ENCODE measurements at places on chromosomes 1 and 21. TPM values are rescaled to one million over a fixed set of nuclear protein-coding genes. Genes with fewer than 3 reads are reported as not detected.
A peak's percentile ranks its signal among the peaks of the same experiment; 100 is the strongest.

- H3K4me3 ChIP-seq = no peak overlapping the region
- H3K36me3 ChIP-seq = peaks cover 36% of the 10 kb centered on the region
- H3K4me1 ChIP-seq = peaks cover 8% of the 10 kb centered on the region
- H3K27me3 ChIP-seq = no peaks in the 10 kb centered on the region
- no peak overlapping the region for H3K27ac ChIP-seq
These were observed 27.7 kb downstream of the DESI2 start for GRCh38 chr1:244680667-244681066.

DNA sequence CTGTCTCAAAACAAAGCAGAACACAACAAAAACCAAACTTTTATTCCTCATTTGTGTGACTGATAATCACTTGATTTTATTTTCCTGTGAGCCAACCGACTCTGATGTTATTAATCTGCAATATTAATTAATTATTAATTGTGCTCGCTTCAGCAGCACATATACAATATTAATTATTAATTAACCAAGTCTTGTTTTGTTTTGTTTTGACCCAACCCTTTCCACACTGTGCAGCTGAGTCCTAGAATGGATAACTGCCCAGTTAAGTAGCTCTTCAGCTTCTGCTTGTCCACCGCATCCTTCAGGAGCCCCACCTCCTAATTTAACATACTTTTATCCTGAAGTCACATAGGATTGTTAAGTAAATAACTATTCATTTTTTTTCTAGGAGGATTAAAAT, 47.4 kb upstream of the EXO1 start:
- no peaks in the 10 kb centered on the region for H3K36me3 ChIP-seq
- no peak overlapping the region for H3K27ac ChIP-seq
- no peak overlapping the region for H3K4me3 ChIP-seq
- DNase-seq = no peak

GRCh38 chr1:84012018-84012417, 13.1 kb upstream of the TTLL7 start:
- H3K4me1 ChIP-seq = no peaks in the 10 kb centered on the region
- H3K27ac ChIP-seq = no peak overlapping the region
- no peak overlapping the region for H3K4me3 ChIP-seq
- DNase-seq = no peak
- H3K27me3 ChIP-seq = peaks cover 6% of the 10 kb centered on the region

DNA sequence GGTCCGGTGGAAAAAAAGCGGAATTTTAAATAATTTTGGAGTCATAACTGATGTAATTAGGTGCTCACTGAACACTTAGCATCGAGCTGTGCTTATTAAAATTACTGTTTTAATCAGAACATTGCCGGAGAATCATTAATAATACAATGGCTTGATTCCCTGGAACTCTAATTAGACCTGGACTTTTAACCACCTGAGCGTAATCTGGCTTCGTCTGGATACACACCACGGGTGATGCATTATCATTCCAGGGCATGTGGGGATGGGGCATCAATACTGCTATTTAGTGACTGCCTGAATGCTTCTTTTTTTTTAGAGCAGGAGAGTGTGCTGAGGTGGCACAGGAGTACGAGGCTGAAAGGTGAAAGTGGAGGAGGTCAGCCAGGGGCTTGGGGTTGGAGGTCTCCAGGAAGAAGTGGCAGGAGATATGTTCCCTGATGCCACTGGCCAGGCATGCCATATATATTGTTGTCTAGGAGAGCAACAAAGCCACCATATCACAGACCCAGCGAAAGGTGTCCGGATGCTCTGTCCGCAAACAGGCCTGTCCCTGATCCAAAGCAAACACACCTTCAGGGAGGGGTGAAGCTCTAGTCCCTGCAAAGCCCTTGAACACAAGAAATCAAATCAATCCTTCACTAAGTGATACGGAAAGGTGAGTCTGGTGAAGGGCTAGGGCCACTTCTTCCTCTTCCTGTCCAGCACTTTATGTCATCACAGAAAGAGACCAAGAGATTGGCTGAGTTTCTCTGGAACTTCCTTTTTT, 125.2 kb downstream of the PLXNA2 start:
- no peak for DNase-seq
- H3K36me3 ChIP-seq = no peaks in the 10 kb centered on the region
- H3K27ac ChIP-seq = no peak overlapping the region
- no peaks in the 10 kb centered on the region for H3K4me1 ChIP-seq
- H3K4me3 ChIP-seq = no peak overlapping the region

DNA sequence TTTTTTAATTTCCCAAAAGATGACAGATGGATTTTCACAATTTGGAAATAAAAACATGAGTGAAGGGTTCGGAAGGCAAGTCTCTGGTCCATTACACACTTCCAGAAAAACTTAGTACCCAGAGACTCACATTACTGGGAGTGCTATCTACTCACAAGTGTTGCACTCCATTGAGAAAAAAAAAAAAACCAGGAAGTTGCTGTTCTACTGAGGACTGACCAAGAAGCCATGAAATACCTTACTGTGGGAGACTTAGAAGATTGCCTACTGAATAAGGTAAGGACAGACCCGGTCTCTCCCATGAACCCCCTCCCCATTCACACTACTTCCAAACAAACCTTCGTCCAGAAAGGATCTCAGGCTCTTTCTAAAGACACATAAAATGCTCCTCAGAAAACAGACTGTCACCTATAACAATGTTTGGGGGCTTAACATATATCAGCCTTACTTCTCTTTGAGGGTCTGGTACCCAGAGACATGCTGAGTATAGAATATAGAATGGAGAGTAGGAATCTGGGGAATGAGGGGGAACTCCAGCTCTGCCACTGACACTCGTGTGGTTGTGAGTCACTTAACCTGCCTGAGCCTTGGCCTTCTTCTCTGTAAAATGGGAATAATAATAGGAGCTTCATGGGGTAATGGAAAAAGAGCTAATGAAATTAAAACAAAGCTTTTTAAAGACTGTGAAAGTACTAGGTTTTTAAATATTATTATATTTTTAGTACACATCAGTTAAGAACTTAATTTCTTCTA, 1.4 kb downstream of the MAB21L3 start:
- no peaks in the 10 kb centered on the region for H3K36me3 ChIP-seq
- peaks cover 15% of the 10 kb centered on the region for H3K27me3 ChIP-seq
- H3K27ac ChIP-seq = no peak overlapping the region
- no peak overlapping the region for H3K4me3 ChIP-seq

GRCh38 chr1:24765308-24765988, 20.2 kb downstream of the CLIC4 start:
- peaks cover 2% of the 10 kb centered on the region for H3K27me3 ChIP-seq
- no peak overlapping the region for H3K4me3 ChIP-seq
- peaks cover 7% of the 10 kb centered on the region for H3K4me1 ChIP-seq
- no peak for DNase-seq

DNA sequence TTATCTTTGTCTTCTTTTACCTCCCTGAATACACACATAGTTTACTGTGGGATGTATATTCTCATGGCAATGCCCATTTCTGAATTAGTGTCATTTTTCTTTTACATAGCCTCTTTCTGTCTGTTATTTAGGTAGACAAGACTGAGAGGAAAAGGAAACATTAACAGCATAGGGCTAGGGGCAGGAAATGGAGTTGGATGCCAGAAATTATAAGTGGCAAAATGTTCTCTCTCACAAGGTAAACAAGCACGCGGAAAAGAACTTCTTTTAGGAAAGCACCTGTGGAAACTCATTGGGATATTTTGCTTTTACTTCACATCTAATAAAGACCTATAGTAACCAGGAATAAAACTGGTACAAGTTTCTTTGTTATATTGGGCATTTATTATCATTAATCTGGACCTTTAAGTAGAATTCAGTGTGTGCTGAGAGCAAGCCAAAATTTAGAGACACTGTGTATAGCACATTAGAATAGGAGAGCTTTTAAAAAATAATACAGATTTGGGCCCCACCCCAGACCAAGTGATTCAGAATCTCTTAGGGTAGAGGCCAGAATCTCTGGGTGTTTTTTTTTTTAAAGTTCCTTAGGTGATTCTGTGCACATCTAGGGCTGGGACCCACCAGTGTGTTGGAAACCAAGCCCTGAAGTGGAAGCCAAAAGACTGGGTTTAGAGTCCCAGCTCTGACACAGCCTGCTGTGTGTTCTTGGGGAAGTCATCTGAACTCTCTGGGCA, 32.7 kb downstream of the S100A10 start:
- H3K27me3 ChIP-seq = peaks cover 9% of the 10 kb centered on the region
- no peaks in the 10 kb centered on the region for H3K36me3 ChIP-seq
- H3K4me1 ChIP-seq = peaks cover 5% of the 10 kb centered on the region
- no peak overlapping the region for H3K27ac ChIP-seq
- no peak overlapping the region for H3K4me3 ChIP-seq

- no peak overlapping the region for H3K4me3 ChIP-seq
- H3K27ac ChIP-seq = no peak overlapping the region
- no peak for DNase-seq
- H3K36me3 ChIP-seq = no peaks in the 10 kb centered on the region
- H3K27me3 ChIP-seq = peaks cover 10% of the 10 kb centered on the region
These were observed 24.1 kb downstream of the COL16A1 start for GRCh38 chr1:31679676-31680230.

GRCh38 chr21:36422279-36423098, 37.3 kb downstream of the CHAF1B start:
- H3K4me1 ChIP-seq = peaks cover 10% of the 10 kb centered on the region
- DNase-seq = peak; percentile 52
- no peaks in the 10 kb centered on the region for H3K27me3 ChIP-seq
- H3K4me3 ChIP-seq = no peak overlapping the region
- H3K36me3 ChIP-seq = peaks cover 14% of the 10 kb centered on the region
- H3K27ac ChIP-seq = no peak overlapping the region

DNA sequence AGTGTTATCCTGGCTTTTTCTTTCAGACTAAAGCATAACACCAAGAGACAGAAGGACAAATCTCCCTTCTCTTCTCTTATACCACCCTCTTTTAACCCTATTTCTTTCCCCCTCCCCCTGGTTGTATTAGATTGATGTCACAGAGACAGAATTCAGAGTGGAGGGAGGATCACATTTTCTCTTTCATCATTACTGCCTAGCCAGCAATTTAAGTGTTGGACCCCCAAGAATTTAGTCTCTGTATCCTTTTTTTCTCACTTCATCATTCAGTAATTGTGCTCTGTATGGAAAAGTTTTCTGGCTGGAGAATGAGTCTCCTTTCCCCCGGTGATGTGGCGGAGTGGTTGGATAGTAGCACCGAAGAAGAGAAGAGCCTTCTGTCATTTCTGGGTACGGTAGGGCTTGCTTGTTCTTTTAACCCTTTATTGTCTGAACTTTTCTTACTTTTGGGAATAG, 124.8 kb downstream of the CLEC20A start:
- H3K4me3 ChIP-seq = no peak overlapping the region
- no peaks in the 10 kb centered on the region for H3K36me3 ChIP-seq
- no peak overlapping the region for H3K27ac ChIP-seq
- peaks cover 2% of the 10 kb centered on the region for H3K27me3 ChIP-seq
- H3K4me1 ChIP-seq = no peaks in the 10 kb centered on the region

DNA sequence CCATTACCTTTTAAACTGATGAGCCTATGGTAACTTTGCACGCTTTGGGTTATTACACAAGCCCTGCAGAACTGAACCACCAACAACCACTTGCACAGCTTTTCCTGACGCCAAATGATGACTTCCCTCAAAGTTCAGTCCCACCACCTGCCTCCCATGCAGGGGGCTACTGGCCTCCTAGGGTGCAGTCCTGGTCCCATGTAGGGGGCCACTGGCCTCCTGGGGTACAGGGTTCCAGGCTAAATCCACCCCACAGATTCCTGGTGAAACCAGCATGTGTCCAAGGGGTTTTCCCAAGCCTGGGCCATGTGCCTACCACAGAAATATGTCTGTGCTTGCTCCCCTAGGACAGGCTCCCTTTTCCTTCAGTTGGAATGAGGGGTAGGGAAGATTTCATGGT, 73.4 kb upstream of the ZNF678 start:
- no peaks in the 10 kb centered on the region for H3K27me3 ChIP-seq

The CLCA1 gene
- not detected for total RNA-seq

The ADCY10 gene
- total RNA-seq = not detected

The FMO5 gene
- total RNA-seq = 0.31 TPM

The MYOG gene
- not detected for total RNA-seq

The CRB1 gene
- 0.08 TPM for total RNA-seq

The EDEM3 gene
- total RNA-seq = 20.8 TPM

The TENT5C gene
- total RNA-seq = 20.7 TPM

Data from activated CD8-positive, alpha-beta T cell treated with anti-CD3 and anti-CD28 coated beads, Interleukin-2, amount 10 ng/mL, durations not matched to agents 7 days and 5 days (primary cell).